ENCODE measurements at places on chromosomes 6 and 20. TPM values are rescaled to one million over a fixed set of nuclear protein-coding genes. Genes with fewer than 3 reads are reported as not detected.

APCDD1L gene
- total RNA-seq, result 1.7 TPM

SLPI gene
- total RNA-seq, result 68.1 TPM

DNA sequence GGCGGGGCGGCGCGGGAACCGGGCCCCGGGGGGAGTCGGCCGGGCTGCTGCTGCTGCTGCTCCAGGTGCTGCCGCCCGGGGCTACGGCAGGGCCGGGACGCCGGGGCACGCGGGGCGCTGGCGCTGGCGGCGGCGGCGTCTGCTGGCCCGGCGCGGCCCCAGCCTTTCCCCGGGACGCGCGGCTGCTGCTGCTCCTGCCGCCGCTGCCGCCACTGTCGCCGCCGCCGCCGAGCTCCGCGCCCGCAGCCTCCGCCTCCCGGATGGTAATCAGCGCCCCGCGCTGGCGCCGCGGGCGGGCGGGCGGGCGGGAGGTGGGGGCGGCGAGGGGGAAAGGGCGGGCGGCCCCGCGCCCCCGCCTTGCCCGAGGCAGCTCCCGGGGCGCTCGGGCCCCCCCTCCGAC lies 306 bp downstream of the EBF4 start:
- DNase-seq, result no peak

GRCh38 chr20:62759981-62760431 lies 36.3 kb upstream of the MRGBP start:
- DNase-seq, result no peak

- no peak for DNase-seq
These were observed 1.6 kb upstream of the PRL start for GRCh38 chr6:22298475-22298890.

- DNase-seq, result no peak
These were observed 17.5 kb downstream of the HMGN4 start for GRCh38 chr6:26555505-26556262.

DNA sequence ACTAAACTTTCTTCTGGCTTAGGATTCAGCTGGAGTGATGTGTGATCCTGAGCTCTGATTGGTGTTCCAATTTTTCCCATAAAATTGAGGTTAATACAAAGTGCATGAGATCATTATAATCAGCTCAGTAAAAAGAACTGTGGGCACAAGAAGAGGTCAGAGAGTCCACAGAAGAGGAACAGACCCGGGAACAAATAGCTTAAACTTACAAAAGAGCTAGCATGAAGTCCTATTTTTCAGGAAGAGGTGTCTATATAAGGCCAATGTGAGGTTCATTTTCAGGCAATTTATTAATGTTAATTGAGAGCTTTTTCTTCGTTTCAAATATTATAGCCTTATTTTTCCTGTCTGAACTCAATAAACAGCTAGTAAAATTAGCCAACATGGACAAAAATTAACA lies 26.9 kb upstream of the STX11 start:
- DNase-seq, result no peak

DNA sequence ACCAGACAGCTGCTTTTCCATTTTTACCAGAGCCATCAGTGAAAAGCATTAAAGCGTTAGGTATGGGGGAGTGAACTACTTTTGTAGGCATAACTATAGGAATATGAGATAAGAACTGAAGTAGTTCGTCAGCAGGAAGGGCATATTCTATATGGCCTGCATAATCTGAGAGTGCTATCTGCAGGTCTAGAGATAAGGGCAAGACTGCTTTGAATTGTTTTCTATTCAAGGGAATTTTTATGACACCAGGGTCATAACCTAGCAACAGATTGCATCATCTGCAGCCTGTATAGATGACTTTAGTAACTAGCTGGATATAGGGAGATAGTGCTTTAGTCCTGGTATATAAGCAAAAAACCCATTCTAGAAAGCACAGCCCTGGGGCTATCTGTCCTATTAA lies 437.3 kb upstream of the HTR1E start:
- DNase-seq, result no peak

DNA sequence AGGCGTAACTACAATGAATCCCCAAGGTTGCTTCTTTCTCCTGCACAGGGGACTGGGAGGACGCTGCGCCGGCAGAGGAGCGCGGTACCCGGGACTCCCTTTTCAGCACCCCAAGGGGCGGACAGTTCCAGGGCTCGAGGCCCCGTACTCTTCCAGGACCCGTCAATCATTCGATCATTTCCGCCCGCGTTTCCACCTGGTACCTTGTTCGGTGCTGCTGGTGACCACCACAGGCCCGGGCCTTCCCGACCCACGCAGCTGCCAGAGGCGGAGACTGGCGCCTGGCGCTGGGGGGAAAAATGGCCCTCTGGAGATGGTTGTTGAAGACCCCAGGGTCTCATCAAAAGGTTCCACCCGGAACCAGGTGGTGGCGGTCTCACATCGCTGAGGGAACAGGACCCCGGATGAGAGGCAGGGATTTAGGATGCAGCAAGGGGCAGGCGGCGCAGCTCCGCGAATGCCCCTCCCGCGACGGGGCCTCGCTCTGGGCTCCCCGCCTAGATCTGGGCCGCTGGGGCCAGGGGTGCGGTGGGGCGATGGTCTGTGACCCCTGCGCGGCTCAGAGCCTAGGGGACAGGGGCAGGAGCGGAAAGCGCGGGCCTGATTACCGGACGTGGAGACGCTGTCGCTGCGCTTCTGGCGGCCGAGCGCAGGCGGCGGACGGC lies 744 bp downstream of the VSX1 start:
- DNase-seq, result no peak

DNA sequence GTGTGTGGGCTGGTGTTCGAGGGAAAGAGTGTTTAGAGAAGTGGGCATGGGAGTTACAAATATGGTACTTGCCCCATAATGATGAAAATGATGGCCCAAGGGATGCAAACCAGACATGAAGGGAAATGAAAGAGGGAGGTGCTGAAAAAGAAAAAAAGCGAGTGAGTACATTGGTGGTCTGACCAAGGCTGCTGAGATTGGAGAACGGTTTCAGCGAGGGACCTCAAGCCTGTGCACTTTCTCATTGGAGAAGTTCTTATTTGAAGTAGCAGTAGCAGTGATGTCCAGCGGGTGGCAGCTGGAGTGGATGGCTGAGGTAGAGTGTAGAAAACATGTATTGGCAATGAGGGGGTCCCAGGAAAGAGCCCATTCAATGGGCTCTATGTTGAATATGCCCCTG lies 54.8 kb downstream of the TNFAIP3 start:
- no peak for DNase-seq

ATP9A gene
- 16.4 TPM for total RNA-seq

DNA sequence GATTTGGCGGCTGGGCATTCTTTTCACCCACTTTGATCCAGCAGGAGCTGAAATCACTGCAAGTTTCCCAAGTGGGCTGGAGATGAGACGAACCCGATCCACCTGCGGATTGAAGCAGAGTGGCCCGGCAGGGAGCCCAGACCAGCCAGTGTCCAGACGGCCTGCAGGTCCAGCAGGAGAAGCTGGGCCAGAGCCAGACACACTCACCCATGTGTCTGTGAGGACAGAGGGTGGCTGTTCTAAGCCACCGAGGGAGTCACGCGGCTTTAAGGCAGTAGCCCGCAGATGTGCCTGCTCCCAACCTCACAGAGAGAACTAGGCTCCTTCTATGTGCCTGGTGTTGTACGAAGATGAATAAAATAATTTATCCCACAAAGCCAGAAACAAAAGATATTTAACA lies 200.7 kb downstream of the WDR27 start:
- DNase-seq, result no peak

DNA sequence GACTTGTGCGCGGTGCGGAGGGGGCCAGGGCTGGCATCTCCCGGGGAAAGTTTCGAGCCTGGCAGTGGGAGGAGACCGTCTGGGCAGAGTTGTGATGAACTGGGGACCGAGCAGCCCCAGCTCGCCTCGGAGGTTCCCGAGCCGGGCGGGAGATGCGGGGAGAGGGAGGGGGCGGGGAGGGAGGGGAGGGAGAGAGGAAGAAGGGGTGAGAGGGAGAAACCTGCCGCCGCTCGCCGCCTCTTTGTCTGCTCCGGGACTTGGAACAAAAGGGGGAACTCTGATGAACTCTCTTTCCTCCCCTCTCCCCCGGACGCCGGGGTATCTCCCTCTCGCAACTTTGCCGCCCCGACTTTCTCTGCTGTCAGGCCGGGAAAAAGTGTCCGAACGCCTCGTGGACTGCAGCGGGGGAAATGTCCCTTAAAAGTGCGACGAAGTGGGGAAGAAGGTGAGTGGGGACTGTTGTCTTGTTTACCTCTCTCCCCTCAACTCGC lies 72.7 kb downstream of the SOX4 start:
- DNase-seq, result no peak

DNA sequence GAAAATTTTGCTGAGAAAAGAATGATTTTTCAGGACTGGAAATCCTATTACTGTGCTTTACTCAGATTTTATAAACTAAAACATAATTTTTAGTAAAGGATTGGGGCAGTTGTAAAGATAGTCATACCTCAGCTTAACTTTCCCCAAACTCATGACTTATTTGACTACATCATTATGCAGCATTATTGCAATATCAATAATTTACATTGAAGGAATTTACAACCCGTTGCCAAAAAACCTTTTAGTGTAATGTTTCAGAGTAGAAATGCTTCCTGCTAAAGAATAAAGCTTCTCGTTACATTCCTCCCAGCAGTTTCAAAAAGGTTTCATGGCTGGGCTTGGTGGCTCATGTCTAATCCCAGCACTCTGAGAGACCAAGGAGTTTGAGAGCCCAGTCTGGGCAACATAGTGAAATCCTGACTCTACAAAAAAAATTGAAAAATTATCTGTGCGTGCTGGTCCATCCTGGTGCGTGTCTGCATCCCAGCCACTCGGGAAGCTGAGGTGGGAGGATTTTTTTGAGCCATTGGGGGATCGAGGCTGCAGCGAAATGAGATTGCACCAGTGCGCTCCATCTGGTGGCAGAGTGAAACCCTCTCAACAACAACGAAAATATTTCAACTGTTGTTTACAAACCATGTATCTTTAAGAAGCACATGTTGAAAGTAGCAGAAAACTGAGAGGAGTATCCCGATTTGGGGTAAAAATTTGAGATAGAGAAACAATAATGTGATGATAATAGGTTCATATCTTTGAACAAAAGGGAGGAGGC lies 4.4 kb downstream of the AMD1 start:
- no peak for DNase-seq

GRCh38 chr6:165200178-165200577 lies 109.2 kb downstream of the C6orf118 start:
- no peak for DNase-seq

CPNE5 gene
- total RNA-seq, result 0.58 TPM

TRAPPC3L gene
- not detected for total RNA-seq

CDKAL1 gene
- 18.2 TPM for total RNA-seq

PLN gene
- total RNA-seq, result not detected

DNA sequence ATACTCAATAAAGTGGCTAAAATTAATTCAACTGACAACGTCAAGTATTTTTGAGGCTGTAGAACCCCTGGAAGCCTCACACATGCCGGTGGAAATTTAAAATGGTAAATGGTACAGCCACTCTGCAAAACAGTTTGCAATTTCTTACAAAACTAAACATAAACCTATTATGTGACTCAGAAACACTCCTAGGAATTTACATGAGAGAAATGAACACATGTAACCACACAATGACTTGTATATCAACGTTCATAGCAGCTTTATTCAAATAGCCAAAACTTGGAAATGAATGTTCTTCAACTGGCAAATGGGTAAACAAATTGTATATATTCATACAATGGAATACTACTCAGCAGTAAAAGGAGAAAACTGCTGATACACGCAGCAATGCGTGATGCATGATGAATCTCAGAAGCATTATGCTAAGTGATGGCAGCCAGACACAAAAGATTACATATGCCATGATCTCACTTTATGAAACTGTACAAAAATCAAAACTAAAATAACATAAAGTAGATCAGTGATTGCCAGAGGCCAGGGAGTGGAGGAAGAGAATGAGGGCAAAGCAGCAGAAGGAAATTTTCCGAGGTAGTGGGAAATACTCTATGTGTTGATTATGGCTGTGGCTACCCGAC lies 112.5 kb downstream of the FAM50B start:
- no peak for DNase-seq

PNPLA1 gene
- not detected for total RNA-seq

GRCh38 chr6:155125906-155126305 lies 130.8 kb downstream of the TIAM2 start:
- DNase-seq, result no peak

DNA sequence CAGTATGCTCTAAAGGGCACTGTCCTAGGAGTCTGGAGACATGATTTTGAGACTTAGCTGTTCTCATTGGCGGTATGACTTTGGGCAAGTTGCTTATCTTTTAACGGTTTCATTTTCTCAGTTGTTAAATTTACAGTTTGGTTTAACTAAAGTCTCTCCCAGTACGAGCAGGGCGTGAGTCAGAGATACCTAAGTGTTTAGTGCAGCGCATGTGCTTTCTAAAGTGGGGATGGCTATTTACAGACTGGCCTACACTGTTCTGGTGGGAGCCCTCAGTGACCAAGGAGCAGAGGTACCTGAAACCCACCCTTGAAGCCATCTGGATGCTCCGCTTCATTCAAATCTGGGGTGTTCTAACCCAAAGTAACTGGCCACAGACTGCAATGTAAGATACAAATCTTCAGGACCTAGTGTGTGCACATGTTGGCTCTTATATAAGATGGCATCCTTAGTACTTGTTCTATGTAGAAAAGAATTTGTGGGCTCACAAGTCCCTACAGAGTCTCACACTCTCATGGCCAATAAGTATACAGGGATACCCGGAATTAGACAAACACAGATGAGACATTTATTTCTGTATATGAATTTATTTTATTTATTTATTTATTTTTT lies 10.7 kb downstream of the MSH5 start:
- DNase-seq, result no peak

IP6K3 gene
- total RNA-seq, result 0.65 TPM

DNA sequence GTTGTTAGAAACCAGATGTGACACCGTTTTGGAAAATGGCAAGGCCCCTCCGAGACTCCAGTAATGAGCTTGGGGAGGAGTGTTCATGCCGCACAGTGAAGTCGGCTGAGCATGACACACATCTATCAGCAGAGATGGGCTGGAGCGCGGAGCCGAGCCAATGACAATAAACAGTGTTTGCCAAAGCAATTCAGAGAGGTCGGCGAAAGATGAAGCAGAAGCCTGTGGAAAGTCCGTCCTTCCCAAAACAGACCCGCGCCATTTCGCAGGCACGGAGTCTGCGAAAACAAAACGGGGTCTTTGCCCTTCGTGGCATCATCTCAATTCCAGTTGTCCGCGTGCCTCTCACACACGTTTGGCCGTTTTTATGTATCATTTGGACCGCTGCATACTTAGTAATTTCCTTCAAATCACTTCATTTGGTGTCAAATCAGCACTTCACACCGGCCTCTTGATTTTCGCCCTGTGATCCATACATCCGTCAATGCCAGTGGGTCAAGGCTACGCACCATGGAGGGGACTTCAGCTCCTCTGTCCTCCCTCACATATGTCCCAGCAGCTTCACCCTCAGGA lies 71.3 kb downstream of the SULF2 start:
- no peak for DNase-seq

DNA sequence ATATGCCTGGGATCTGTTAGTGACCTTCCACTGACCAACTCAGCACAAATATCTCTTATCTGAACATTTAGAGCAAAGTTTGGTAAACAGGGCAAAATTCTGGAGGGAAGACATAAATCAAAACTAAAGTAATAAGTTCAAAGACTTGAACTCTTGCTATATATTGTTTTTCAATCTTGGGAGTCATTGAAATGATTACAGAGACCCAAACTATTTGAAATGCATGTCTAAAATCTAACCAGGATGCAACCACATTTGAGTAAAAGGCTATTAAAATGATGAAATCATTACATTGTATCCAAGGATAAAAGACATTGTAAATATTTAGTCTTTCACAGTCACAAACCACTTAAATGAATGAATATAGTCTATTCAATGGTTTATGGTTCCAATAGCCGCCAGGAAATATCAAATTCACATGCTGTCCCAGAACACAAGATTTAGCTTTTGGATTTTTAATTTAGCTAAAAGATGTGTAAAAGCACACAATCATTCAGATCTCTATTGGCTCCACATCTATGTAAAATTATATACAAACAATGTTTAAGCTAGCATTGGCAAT lies 256.6 kb upstream of the EPHA7 start:
- DNase-seq, result no peak
